ENCODE measurements at places on chromosomes 5 and 9. TPM values are rescaled to one million over a fixed set of nuclear protein-coding genes. Genes with fewer than 3 reads are reported as not detected.

RANBP17 gene
- 17.8 TPM for total RNA-seq

LTC4S gene
- total RNA-seq = 22.6 TPM

C5orf47 gene
- total RNA-seq = not detected

GRCh38 chr5:112914584-112914983 lies 7.4 kb downstream of the REEP5 start:
- no peak for DNase-seq

DNA sequence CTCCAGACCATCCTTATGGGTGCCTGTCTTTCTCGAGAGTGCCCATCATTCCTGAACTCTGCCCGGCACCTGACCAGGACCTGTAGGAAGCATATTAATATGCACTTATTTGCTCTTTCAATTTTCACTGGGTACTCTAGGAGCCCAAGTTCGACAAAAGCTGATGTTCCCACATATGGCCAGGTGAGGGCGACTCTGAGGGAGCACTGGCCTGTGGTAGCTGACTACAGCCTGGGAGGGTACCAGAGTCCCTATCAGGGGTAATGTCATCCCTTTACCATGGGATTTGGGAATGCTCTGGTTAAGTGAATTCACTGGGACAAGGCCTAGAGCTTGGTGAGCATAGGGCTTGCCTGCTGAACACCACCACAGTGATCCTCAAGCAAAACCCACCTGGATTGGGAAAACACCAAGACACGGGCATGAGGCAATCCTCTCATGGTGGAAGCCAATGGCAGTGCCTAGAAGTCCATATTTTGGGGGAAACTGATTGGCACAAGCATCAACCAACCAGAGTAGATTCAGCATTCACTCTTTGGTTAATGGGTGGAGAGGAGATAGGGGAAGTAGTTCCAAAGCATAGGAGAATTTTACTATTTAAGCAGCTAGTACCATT lies 112.2 kb downstream of the MTX3 start:
- no peak for DNase-seq

- no peak for DNase-seq
Measured at GRCh38 chr5:1495525-1495897, 28.2 kb downstream of the LPCAT1 start.

GRCh38 chr5:180786531-180787398 lies 15.8 kb downstream of the MGAT1 start:
- peak; percentile 57 for DNase-seq
